ENCODE measurements at places on chromosomes 3 and 15.

- no peak for DNase-seq
Measured at GRCh38 chr3:101903451-101903871, 54.1 kb downstream of the NFKBIZ start.

DNA sequence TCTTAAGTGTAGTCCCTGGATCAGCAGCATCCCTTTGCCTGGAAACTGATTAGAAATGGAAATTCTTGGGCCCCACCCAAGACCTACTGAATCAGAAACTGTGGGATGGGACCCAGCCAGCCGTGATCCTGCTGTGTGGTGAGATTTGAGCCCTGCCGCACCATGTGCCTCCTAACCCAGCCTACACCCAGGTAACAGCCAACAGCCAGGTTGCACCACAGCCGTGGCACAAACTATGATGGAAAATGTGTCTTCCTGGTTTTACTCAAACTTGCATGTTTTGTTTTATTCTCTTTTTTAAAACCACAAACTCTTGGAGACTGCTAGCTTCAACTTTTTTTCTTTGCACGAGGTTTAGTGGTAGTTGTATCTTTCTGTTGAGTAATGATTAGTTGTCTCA lies 2.6 kb downstream of the LIMD1 start:
- DNase-seq, result no peak

GRCh38 chr15:86654501-86654900 lies 574.8 kb downstream of the AGBL1 start:
- DNase-seq, result no peak

DNA sequence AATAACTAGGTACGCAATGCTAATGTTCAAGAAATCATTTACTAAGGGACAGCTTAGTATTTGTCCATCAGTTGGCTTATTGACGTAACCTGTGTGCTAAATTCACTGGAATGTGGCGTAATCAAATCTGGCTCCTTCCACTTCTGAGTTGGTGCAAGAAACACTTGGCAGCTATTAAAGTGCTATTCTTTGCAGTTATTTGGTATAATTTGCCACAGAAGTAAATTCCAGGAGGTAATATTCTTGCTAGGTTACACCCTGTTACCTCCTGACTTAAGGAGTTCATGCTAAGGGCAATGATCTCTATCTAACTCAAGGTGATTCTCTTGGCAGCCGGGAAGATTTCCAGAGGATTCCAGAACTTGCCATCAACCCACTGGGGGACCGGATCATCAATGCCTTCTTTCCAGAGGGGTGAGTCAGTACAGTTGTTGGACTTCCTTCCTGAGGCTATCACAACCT lies 25.5 kb downstream of the CHP1 start:
- DNase-seq, result no peak

- no peak for DNase-seq
Measured at GRCh38 chr15:68186671-68187397, 18.3 kb downstream of the CALML4 start.

All from stimulated activated CD8-positive, alpha-beta memory T cell treated with anti-CD3 and anti-CD28 coated beads, Interleukin-4, amount 100 ng/mL, for 4 hours (primary cell).